ENCODE measurements at places on chromosomes 12 and 14.

- no peak for DNase-seq
Observed at GRCh38 chr14:65371784-65372183, 40.7 kb upstream of the FUT8 start.

DNA sequence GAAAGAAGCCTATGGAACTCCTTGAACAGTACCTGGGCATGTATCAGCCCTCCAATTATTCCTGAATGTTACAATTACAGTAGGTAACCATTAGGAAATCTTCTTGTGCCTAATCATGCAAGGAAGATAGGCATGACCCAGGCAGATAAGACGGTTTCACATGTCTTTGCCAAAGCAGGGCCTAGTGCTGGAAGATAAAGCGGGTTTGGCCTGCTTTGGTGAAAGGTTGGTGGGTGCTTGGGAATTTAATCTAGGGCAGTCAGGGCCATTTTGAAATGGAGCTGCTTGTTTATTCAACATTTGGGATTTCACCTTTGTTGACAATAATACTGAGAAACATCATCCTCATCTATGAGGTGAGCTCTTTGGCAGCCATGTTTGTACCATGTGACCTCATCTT, 12.5 kb upstream of the SRSF5 start:
- DNase-seq: no peak

DNA sequence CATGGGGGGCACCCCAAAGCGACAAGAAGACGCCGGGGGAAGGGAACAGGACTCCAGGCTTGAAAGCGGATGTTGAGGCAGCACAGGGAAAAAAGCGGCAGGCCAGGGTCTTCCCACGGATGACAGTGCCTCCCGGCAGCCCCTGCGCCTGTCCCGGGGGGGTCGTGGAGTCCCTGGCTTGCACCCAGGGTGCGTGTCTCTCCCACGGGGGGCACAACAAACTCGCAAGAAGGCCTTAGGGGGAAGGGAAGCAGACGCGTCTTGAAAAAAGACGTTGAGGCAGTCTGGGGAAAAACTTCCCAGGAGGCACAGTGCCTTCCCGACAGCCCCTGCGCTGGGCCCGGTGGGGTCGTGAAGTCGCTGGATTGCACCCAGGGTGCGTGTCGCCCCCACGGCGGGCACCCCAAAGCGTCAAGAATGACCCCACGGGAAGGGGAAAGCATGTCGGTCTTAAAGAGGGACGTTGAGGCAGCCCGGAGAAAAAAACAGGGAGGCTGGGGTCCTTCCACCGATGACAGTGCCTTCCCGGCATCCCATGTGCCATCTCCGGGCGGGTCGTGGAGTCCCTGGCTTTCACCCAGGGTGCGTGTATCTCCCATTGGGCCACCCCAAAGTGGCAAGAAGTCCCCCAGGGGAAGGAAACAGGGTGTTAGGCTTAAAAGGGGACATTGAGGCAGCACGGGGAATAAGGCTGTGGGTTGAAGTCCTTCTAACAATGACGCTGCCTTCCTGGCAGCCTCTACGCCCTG, 159.9 kb upstream of the ALG10B start:
- no peak for DNase-seq

- peak; percentile 73 for DNase-seq
Observed at GRCh38 chr14:73238424-73238852, 1.1 kb downstream of the PAPLN start.

- no peak for DNase-seq
Observed at GRCh38 chr12:52929538-52929937, 19.4 kb upstream of the KRT18 start.

DNA sequence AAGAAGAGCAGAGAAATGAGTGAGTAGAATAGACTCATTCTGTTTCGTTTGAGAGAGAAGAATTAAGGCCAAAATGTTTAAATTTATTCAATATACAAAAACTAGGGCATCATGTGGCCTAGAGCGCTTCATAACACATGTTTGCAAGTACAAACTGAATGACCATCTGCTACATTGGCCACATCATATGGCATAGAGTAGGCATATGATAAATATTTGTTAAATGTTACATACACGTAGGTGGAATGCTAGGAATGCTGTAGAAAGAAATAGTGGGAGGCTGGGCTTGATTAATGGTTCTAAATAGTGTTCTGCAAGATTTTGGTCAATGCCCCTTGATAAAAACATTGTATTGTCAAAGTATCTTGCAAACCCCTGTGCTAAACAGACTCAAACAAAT, 10.8 kb downstream of the MGP start:
- DNase-seq: no peak

GRCh38 chr12:72098622-72099021, 160.0 kb downstream of the TPH2 start:
- no peak for DNase-seq

DNA sequence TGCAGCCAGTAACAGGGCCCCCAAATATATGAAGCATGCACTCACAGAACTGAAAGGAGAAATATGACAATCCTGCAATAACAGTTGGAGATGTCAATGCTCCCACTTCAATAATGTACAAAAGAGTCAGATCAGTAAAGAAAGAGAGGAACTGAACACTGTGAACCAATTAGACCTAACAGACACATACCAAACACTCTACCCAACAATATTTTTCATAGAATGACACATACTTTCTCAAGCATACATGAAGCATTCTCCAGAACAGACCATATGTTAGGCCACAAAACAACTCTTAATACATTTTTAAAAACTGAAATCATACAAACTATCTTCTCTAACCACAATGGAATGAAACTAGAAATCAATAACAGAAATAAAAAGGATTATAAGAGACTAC, 80.2 kb downstream of the ELK3 start:
- DNase-seq: no peak

DNA sequence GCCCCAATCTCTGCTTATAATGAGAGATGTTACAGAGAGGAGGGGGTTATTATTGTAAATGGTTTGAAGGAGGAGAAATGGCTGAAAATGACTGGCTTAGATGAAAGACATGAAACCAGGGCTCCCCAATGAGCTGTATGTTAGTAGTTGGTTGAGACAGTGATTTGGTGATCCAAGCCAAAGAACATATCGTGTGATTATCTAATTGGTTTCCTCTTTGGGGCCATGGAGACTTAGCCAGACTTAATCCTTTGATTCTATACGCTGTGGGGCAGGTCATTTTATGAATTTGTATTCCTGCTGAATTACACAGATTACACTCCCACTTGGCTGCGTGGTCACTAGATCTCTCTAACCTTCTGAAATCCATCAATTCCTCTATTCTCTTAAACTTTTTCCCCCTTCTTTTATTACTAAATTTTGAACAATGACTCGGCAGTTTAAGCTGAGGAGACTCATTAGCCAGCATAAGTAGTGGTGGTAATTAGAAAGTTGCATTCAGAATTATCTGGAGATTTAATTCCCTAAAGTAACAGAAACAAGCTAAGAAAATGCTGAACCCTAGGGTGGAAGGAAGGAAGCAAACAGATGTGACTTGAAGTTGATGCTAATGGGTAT, 5.3 kb downstream of the TTC8 start:
- DNase-seq: no peak

DNA sequence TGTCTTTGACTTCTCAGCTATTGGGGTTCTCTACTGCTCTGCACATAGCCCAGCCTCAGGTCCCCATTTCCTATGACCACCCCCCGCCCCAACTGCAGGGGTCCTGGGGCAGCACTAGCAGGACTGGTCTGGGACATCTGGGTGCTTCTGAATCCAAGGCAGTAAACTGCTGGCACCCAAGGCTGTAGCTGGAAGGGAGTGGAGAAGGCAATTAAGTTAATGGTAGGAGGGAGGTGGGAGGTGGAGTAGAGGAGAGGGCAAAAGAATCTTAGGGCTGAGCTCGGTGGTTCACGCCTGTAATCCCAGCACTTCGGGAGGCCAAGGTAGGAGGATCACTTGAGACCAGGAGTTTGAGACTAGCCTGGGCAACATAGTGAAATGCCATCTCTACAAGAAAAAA, 11.5 kb downstream of the PLEK2 start:
- DNase-seq: no peak

- no peak for DNase-seq
Observed at GRCh38 chr12:68111995-68112394, 47.5 kb downstream of the IFNG start.

DNA sequence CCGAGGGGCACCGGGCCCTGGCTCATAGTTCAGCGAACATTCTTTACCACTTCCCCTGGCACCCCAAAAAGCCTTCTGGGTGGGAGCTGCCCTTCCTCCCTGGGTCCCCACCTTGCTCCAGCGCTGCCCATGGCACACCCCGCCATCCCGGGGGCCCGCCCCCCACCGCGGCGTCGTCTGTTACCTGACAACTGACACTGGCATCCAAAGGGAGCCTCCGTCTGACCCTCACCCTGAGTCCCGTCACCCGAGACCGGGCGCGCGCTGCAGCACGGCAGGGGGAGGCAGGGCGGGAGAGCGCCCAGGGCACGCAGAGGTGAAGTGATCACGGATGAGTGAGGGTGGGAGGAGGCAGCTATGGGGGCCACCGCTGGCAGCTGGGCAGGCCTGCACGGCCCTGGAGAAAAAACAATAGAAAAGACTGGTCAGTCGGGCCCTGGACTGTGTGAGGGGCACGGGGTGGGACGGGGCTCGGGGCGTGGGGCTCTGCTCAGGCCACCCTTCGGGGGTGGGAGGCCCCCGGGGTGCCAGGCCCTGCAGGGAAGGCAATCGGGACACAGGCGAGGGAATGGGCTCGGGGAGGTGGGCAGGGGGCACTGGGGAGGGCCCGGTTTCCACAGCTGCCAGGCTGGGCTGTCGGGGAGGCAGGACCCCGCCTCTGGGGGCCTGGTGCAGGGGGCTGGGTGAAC, 40.7 kb downstream of the BCL11B start:
- DNase-seq: peak; percentile 49

DNA sequence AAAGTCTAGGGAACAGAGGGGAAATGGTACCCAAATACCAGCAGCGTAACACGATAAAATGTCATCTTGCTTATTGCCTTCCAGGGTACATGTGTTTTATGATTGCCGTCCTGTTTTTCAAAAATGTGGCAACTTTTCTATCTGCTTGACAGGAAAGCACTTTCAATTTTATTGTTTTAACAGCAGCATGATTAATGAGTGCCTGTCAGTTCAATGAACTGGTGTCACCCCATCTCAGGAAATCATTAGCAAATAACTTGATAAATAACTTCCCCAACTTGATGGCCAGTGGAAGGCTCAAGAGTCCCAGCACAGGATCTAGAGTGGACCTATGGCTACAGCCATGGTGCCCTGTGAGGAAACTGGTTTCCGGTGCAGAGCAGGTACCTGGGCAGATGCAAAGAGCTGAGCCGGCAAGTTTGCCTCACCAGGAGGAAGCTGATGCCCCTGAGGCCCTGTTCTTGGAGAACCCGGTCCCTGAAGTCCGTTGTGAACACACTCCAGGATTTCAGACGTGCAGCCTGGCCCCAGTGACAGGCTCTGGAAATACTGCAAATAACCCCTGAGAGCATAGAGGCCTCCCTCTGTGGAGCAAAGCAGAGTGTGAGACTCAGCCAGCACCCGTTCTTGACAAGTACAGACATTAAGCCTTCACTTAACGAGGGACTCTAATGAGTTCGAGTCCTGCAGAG, 173.5 kb upstream of the SFSWAP start:
- DNase-seq: no peak

GRCh38 chr12:22653075-22653474, 28.1 kb downstream of the ETNK1 start:
- DNase-seq: no peak

GRCh38 chr12:114381177-114381576, 24.8 kb downstream of the TBX5 start:
- DNase-seq: no peak

- DNase-seq: no peak
Observed at GRCh38 chr14:61705017-61705416, 9.7 kb downstream of the HIF1A start.

GRCh38 chr12:10771132-10771733, 31.2 kb downstream of the TAS2R7 start:
- no peak for DNase-seq

- no peak for DNase-seq
Observed at GRCh38 chr12:9365296-9365695, 157.1 kb upstream of the PZP start.

GRCh38 chr14:36582874-36583241, 444 bp upstream of the NKX2-8 start:
- DNase-seq: no peak

- no peak for DNase-seq
Observed at GRCh38 chr12:7892186-7892980, 19.7 kb upstream of the SLC2A14 start.

GRCh38 chr12:52175371-52176350, 16.2 kb downstream of the KRT80 start:
- peak; percentile 70 for DNase-seq

DNA sequence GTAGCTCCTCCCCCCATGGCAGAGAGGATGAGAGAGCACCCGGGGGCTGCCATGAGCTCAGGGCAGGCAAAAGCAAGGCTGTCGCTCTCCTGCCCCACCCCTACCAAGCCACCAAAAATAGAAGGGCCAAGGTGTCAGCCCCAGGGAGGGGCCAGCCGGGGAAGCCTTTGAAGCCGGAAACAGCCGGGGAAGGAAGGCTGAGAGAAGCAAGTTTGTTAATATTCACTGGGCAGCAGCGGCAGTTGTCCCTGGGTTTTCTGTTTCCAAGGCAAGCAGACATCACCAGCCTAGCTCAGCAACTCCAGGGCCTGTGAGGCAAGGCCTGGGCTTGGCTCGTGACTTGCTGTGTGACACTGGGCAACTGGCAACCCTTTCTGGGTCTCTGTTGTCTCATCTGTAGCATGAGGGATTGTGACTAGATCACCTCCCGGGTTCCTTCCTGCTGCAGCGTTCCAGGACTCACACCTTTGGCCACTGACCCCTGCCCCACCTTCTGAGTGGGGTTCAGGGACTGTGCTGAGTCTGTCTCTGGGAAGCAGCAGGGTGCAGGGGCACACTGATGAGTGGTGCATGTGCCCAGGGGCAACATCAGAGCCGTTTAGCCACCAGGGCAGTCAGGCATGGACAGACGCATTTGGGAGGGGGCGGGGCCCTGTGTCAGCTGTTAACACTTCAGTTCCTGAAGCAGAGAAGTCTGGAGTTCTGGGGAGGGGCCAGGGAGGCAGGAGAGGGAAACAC, 24.3 kb downstream of the SYNDIG1L start:
- DNase-seq: peak; percentile 38

DNA sequence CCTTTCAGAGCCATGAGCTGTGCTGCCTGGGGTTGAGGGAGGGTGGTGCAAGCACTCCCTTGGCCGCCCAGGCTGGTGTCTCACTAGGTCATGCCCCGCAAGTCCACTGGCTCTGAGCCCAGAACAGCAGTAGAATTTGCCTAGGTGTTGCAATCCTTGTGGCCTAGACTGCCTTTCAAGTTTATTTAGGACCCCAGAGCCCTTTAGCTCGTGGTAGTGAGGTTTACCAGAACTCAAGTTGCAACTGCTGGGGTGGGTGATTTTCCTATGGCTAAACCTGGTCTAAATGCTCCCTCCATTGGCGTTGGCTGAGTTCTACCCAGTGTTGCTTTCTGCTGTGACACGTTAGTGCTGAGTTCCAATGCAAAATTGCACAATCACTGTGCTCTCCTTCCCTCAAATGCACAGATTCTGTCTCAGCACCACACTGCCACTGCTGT, 287.2 kb downstream of the BCAT1 start:
- DNase-seq: peak; percentile 9
